Lung (tissue), 17 donors: ENCODE measurements at places on chromosomes 5 and 9. TPM values are rescaled to one million over a fixed set of nuclear protein-coding genes. Genes with fewer than 3 reads are reported as not detected.

The XRCC4 gene
- polyA plus RNA-seq = 10.7 TPM

GRCh38 chr9:127501821-127502343, 50.6 kb downstream of the LRSAM1 start:
- DNase-seq = no peak

GRCh38 chr5:158164296-158165047, 305.5 kb upstream of the CLINT1 start:
- DNase-seq = no peak

DNA sequence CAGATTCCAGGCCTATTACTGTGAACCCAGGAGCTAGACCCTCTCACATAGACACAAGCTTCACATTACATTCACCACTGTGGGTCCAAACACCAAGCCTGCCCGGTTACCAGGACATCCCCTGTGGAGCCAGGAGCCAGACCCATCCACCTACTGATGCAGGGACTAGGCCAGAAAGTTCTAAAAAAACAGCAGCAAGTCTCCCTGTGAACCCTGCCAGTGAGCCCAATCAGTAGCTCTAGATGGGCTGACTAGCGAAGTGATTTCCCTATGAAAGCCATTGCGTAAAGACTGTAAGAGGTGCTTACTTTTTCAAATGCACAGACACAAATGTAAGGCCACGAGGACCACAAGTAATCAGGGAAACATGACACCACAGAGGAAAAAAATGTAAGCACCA, 352.3 kb downstream of the TMEM161B start:
- no peak for DNase-seq

DNA sequence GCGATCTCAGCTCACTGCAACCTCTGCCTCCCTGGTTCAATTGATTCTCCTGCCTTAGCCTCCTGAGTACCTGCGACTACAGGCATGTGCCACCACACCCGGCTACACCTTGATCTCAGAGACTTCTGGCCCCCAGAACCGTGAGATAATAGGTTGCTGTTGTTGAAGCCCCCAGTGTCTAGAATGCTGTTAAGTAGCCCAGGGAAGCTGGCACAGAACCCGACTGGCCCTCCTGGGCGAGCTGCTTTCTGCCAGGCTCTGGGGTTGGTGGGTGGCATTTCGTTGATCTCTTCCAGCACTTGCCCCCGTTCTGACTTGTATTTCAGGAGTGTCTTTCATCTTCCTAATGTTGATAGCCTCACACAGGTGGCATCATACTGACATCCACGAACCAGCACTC, 807.1 kb downstream of the CDH9 start:
- DNase-seq = no peak

The ALDH7A1 gene
- polyA plus RNA-seq = 35.5 TPM

DNA sequence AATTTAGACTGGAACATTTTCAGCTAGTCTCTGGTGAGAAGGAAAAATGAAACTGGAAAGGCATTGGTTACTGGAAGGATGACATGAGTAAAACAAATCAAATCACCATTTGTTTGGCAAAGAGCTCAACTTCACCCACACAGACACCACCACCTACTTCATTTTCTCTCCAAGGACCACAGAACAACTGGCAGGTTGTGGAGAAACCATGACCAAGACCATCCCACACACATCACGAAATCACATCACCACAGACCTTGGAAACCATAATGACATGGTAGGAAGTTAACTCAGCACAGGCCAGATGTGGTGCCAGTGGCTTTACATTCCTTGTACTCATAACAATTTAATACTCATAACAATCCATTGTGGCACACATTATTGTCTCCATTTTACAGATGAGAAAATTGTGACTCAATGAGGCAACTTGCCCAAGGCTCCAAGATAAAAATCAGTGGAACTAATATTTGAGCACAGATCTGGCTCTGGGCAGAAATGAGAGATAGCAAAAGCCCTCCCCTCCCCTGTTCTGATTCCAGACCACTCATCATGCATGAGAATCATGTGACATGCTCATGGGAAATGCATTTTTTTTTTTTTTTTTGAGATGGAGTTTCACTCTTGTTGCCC, 7.5 kb downstream of the OR1K1 start:
- no peak for DNase-seq

GRCh38 chr5:173697931-173698579, 81.6 kb upstream of the BOD1 start:
- DNase-seq = no peak

The SVEP1 gene
- polyA plus RNA-seq = 6.5 TPM

GRCh38 chr9:116686693-116687073, 422 bp upstream of the TRIM32 start:
- no peak for DNase-seq

DNA sequence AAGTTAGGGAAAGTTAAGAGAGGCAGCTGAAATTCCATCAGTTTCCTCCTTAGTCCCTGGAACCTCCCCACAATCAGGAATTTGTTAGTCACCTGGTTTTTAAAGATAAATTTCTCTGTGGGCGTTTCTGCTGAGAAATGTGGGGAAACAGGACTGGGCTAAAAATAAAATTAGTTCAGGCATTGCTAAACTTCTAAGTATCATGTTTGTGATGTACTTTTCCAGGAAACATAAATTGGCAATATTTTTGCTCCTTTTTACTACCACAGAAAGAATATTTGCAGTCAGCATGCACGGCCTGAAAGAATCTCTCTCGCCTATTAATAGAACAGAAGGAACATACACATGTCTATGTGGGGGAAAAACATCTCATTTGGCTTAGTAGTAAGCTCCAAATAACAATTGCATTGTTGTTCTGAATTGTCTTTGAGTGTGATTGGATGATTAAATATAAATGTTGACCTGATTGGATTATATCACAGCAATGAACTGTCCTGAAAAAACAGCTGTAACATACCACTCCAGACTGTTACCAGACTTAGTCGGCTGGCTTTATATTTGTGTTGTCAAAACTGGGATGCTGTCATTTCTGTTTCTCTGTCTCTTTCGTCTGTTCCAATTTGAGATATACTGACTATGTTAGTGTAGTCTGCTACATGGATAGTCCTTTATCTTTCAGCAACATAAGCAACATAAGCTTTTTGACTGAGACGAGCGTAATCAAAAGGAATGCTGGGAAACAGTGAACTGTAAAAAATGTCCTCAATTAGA, 12.9 kb downstream of the TJP2 start:
- no peak for DNase-seq

DNA sequence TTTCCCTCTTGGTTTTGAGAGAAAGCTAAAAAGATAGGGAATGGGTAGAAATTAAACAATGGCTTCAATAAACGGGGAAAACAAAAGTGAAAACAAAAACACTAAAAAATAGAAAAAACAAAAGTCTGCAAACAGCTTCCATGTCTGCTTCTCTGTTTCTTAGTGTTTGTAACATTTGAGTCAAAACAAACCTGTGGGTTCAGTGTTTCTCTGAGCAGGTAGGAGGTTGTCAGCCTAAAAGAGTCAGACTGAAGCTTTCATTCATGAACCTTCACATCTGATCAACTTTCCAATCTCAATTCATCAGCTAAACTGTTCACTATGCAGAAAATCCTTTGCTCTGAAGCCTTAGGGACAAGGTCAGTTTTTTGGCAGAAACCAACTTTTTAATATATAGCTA, 102.5 kb upstream of the ADAMTS16 start:
- no peak for DNase-seq

GRCh38 chr9:113148781-113149510, 1.9 kb upstream of the SLC31A2 start:
- DNase-seq = no peak

GRCh38 chr9:93094658-93095204, 1.3 kb upstream of the CARD19 start:
- peak; percentile 78 for DNase-seq
